ENCODE measurements at places on chromosomes 7 and 10. TPM values are rescaled to one million over a fixed set of nuclear protein-coding genes. Genes with fewer than 3 reads are reported as not detected.
A peak's percentile ranks its signal among the peaks of the same experiment; 100 is the strongest.

GRCh38 chr7:150811-151221 lies 41.6 kb upstream of the FAM20C start:
- no peak for DNase-seq

GRCh38 chr7:81068-81925 lies 111.1 kb upstream of the FAM20C start:
- DNase-seq, result no peak

SFTPA1 gene
- total RNA-seq, result not detected

BMPER gene
- not detected for total RNA-seq

- DNase-seq, result no peak
These were observed 100.9 kb upstream of the FAM171A1 start for GRCh38 chr10:15472008-15472407.

AGBL3 gene
- 2.4 TPM for total RNA-seq

GOT1 gene
- total RNA-seq, result 103 TPM

- DNase-seq, result no peak
These were observed 230.9 kb downstream of the AGMO start for GRCh38 chr7:15330943-15331342.

ANKRD16 gene
- 5.8 TPM for total RNA-seq

C10orf53 gene
- not detected for total RNA-seq

ADAM8 gene
- 218 TPM for total RNA-seq

DNA sequence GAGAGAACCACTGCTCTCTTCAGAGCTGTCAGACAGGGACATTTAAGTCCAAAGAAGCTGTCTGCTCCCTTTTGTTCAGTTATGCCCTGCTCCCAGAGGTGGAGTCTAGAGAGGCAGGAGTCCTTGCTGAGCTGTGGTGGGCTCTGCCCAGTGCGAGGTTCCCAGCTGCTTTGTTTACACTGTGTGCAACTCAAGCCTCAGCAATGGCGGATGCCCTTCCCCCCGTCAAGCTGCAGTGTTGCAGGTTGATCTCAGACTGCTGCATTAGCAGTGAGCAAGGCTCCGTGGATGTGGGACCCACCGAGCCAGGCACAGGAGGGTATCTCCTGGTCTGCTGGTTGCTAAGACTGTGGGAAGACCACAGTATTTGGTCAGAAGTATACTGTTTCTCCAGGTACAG lies 438.9 kb downstream of the ARL4A start:
- no peak for DNase-seq

DNA sequence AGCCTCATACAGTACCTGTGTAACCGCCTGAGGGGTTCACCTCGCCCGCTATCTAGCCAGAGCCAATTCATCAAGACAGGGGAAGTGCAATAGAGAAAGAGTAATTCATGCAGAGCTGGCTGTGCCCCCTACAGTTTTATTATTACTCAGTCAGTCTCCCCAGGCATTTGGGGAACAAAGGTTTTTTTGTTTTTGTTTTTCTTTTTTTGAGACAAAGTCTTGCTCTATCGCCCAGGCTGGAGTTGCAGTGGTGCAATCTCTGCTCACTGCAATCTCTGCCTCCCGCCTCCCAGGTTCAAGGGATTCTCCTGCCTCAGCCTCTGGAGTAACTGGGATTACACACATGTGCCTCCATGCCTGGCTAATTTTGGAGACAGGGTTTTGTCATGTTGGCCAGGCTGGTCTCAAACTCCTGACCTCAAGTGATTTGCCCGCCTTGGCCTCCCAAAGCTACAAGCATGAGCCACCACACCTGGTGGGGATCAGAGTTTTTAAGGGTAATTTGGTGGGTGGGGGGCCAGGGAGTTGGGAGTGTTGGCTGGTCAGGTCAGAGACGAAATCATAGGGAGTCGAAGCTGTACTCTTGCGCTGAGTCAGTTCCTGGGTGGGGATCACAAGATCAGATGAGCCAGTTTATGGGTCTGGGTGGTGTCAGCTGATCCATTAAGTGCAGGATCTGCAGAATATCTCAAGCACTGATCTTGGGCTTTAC lies 116.5 kb downstream of the MARCHF5 start:
- no peak for DNase-seq

- DNase-seq, result no peak
These were observed 846 bp downstream of the DNAJC1 start for GRCh38 chr10:22002591-22003176.

DENND11 gene
- 48.7 TPM for total RNA-seq

GRCh38 chr7:117017017-117017451 lies 63.7 kb downstream of the ST7 start:
- no peak for DNase-seq

GRCh38 chr10:3654496-3654895 lies 130.5 kb downstream of the KLF6 start:
- no peak for DNase-seq

GRCh38 chr7:79176859-79177477 lies 276.5 kb downstream of the MAGI2 start:
- no peak for DNase-seq

GRCh38 chr10:78143576-78143975 lies 109.9 kb downstream of the RPS24 start:
- no peak for DNase-seq

GRCh38 chr7:7764520-7765396 lies 46.4 kb upstream of the RPA3 start:
- no peak for DNase-seq

YWHAG gene
- 120 TPM for total RNA-seq

DNA sequence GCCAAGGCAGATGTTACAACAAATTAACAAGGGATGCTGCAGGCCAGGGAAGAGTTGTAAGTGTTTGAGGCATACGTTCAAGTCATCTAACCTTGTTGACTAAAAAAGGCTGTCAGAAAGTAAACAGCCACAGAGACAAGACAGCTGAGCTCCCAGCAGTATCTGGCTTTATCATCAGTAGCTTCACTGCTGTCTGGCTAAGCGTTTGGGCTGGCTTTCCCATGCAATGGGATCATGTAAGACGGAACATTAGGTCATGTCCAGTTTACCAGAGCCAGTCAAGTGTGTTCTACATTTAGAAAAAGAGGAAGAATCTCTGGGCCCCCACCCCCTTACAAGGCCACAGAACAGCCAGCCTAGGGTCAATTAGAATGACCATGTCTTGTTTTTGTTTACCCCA lies 51.3 kb upstream of the GSAP start:
- no peak for DNase-seq

GRCh38 chr10:25689346-25690100 lies 244.5 kb upstream of the MYO3A start:
- no peak for DNase-seq

LIPN gene
- total RNA-seq, result not detected

DNA sequence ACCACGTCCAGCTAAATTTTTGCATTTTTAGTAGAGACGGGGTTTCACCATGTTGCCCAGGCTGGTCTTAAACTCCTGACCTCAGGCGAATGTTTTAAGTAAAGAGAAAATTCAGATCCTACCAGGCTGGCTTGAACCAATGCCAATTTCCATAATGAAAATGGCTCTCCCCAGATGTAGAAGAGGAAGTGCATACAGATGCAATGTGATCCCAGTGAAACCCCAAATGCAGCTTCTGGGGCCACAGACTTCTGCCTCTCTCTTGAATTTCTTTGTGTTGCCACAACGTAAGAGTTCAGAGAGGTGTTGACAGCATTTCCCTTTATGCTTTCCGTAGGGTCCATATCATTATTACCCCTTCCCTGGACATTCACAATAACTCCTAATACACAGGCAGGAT lies 29.6 kb upstream of the GOT1 start:
- DNase-seq, result no peak

GRCh38 chr10:48399056-48399541 lies 92.6 kb downstream of the MAPK8 start:
- no peak for DNase-seq

- no peak for DNase-seq
These were observed 8.8 kb downstream of the NXPH1 start for GRCh38 chr7:8442051-8442813.

TMEM236 gene
- 0.58 TPM for total RNA-seq

DNA sequence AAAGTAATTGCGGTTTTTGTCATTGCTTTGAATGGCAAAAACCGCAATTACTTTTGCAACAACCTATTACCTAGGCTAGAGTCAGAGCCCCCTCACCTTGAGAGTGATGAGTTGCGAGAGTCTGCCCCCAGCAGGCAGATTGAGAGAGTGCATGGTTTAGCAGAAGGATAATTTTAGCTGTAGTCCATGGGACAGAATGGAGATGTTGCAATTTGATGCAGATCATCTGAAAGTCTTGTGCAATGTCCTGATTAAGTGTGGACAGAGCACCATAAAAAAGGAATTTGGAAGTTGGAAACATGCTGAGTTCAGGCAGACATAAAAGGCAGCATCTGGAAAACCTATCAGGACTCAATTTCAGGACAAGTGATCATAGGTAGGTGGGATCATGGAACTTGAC lies 48.7 kb downstream of the GPR141 start:
- DNase-seq, result peak; percentile 10

GRCh38 chr10:102344067-102344466 lies 51.4 kb upstream of the NFKB2 start:
- no peak for DNase-seq

SLC13A4 gene
- not detected for total RNA-seq

- DNase-seq, result peak; percentile 91
These were observed at the start of gene SEPHS1 for GRCh38 chr10:13348216-13349017. TSS of gene SEPHS1 (minus strand) at chr10:13348293. CDS start at chr10:13344950, 3,343 bp downstream.

- no peak for DNase-seq
These were observed 79.0 kb upstream of the GPR26 start for GRCh38 chr10:123587110-123587509.

GRCh38 chr10:17004801-17005380 lies 124.7 kb downstream of the CUBN start:
- no peak for DNase-seq

GRCh38 chr10:22475651-22476600 lies 130.6 kb downstream of the SPAG6 start:
- peak; percentile 53 for DNase-seq

SPDYE6 gene
- total RNA-seq, result not detected

BCL7B gene
- total RNA-seq, result 71.6 TPM

GRCh38 chr7:54877683-54878082 lies 118.7 kb upstream of the SEC61G start:
- no peak for DNase-seq

DNA sequence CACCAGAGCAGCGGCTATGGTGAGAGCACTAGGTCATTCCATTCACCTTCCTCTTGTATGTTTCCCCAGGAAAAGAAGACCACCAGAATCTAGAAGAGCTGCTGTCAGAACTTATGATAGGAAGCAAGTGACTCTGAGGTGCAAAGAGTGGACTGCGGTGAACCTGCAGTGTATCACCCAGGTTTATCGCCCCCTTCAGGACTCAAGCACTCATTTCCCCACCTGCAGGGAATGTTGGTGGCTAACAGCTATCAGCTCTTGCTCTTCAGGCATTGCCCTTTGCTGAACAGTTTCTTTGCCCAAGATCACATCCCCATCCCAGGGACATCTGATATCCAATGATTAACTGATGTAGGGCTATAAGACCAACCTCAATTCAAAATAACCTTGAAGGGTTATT lies 66.3 kb upstream of the IL6 start:
- no peak for DNase-seq

GRCh38 chr10:32437334-32437733 lies 8.6 kb upstream of the CCDC7 start:
- no peak for DNase-seq

CRPPA gene
- total RNA-seq, result 0.86 TPM
